Stimulated activated CD8-positive, alpha-beta memory T cell treated with anti-CD3 and anti-CD28 coated beads, Interleukin-4, amount 100 ng/mL, for 24 hours (primary cell): ENCODE measurements at places on chromosomes 6 and 20.

- DNase-seq, result no peak
These were observed 26.1 kb downstream of the SPATA2 start for GRCh38 chr20:49889001-49889934.

DNA sequence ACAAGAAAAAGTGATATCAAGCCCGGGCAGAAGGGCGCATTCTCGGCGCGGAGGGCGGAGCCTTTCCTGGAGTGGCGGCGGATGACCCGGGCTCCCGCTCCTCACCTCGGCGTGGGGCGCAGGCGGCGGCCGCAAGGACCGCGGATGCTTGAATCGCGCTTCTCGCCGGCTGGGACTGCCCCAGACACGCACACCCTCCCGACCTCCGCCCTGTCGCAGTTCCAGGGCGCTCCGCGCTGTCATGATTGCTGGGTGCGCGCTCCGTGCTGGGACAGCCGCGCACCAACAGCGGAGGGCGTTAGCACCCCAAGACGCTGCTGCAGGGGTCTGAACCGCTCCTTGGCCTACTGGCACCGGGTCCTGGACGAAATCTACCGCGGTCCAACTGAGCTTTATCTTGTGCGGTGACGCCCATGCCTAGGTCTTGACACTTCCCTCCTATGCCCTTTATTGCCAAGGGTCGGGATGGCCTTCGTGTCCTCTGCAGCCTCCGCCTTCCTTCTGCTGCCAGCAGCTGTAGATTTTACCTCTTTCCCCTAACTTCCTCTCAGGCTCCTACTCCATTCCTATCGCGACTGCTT is 43.3 kb downstream of the IRAK1BP1 start:
- DNase-seq, result no peak

DNA sequence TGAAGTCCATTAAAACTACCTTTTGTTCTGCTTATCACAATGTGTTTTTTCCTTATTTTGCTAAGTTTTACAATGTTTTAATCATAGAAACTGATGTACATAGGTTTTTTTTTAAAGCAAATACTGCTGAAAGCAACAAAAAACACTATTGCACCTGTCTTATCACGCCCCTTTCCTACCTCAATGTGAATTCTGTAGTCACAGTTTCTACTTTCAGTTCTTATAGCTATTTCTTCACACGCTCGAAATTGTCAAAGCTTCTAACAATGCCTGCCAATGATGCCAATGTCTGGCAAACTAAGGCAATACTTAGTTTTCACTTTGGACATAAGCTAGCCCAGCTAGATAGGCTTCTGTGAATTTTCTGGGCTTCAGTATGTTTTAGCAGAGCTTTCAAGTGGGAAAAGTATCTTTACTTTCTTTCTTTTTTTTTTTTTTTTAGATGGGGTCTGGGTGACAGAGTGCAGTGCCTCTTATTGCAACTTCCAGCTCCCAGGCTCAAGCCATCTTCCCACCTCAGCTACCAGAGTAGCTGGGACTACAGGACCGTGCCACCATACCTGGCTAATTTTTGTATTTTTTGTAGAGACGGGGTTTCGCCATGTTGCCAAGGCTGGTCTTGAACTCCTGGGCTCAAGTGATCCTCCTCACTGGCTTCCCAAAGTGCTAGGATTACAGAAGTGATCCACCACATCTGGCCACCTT is 85.5 kb upstream of the HTR1B start:
- no peak for DNase-seq

DNA sequence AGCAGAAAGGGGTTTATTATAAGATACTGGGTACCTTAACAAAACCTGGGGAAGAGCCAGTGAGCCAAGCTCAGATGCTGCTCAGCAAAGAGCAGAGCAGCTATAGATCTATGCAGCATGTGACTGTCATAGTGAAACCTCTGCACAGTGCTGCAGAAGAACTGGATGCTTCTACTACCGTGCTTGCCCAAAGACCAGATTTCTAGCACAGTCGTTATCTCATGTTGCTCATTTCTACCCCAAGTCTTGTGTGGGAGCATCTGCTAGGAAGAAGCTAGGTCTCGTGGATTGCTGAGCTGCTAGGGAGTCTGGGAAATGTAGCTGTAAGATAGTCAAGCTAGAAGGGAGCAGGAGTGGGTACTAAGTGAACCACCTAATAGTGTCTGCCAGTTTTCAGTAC is 31.7 kb upstream of the GNRH2 start:
- DNase-seq, result no peak

DNA sequence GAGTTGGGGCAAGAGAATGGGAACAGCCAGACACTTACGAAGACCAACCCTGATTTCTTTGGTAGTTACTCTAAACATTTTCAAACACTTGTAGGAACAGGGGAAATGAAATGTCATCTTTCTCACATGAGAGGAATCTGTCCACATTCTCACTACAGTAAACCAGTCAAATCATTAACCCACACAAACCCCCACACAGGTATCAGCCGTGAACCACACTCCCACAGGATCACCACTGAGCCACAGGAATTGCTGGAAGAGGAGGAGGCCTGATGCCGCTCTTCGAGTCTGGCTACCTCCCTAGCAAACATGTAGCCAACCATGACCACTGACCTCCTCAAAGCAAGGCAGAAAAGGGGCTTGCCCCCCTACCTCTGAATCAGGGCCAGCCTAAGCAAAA is 6.9 kb upstream of the RSPO3 start:
- no peak for DNase-seq

GRCh38 chr6:107729098-107729497 is 95.0 kb downstream of the SCML4 start:
- no peak for DNase-seq

GRCh38 chr20:59095140-59095539 is 52.6 kb upstream of the PRELID3B start:
- no peak for DNase-seq

- DNase-seq, result no peak
These were observed 408 bp downstream of the PTCHD4 start for GRCh38 chr6:48110436-48111142.

- no peak for DNase-seq
These were observed 306.4 kb downstream of the DHX35 start for GRCh38 chr20:39268491-39268951.

- DNase-seq, result no peak
These were observed 135.7 kb downstream of the BCAS1 start for GRCh38 chr20:53934421-53935343.

- DNase-seq, result no peak
These were observed 8.1 kb downstream of the BEND6 start for GRCh38 chr6:56963043-56963442.

DNA sequence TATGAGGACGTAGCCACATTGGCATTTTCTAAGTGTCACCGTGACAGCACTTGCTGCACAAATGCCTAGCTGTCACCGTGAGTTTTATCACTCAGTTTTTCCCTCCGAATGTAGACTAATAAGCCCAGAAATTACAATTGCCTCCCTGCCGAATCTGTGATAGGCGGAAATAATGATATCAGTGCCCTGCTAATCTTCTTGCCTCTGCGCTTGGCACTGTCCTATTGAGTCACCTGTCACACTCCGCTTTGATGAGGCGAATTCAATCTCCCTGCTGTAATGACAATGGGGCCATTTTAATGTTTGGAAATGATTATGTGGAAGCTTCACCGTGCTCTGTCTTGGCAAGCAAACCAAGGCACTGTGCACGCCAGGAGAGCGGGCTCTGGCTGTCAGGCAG is 112.8 kb downstream of the LINC00237 start:
- DNase-seq, result no peak

- no peak for DNase-seq
These were observed 7.2 kb downstream of the HEBP2 start for GRCh38 chr6:138410972-138411880.

- DNase-seq, result no peak
These were observed 100.5 kb upstream of the FOXA2 start for GRCh38 chr20:22684763-22685443.

DNA sequence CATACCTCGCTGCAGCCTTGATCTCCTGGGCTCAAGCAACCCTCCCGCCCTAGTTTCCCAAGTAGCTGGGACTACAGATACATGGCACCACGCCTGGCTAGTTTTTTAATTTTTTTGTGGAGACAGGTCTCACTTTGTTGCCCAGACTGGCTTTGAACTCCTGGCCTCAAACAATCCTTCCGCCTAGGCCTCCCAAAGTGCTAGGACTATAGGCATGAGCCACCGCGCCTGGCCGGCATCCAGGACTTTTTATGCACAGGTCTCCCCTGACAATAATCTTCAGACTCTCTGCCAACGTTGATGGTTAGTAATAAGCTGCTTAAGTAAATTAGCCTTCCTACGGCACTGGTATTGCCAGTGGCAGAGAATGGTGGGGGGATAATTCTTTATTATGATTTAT is 110.5 kb upstream of the MTHFD1L start:
- DNase-seq, result no peak

GRCh38 chr20:54654450-54654849 is 179.1 kb downstream of the DOK5 start:
- no peak for DNase-seq

- DNase-seq, result no peak
These were observed 19.6 kb downstream of the NTSR1 start for GRCh38 chr20:62728028-62728780.
